ENCODE measurements at places on chromosomes 7 and 10.

DNA sequence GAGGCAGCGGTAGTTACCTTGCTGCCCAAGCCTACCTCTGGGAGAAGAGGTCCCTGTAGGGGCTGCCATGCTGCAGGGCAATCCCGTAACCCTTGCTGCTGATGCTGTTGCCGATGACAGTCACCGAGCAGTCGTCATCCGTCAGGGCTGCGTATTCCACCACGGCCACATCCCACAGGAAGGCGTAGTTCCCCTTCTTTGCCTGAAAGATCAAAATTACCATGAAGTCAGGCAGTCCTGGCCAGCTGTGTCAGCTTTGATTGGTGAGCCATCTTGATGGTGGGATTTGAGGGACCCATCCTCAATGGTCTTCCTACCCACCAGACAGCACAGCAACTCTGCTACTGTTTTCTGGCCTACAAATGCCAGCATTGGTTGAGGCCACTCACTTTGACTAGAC is 746.8 kb downstream of the GRID1 start:
- no peak for DNase-seq

DNA sequence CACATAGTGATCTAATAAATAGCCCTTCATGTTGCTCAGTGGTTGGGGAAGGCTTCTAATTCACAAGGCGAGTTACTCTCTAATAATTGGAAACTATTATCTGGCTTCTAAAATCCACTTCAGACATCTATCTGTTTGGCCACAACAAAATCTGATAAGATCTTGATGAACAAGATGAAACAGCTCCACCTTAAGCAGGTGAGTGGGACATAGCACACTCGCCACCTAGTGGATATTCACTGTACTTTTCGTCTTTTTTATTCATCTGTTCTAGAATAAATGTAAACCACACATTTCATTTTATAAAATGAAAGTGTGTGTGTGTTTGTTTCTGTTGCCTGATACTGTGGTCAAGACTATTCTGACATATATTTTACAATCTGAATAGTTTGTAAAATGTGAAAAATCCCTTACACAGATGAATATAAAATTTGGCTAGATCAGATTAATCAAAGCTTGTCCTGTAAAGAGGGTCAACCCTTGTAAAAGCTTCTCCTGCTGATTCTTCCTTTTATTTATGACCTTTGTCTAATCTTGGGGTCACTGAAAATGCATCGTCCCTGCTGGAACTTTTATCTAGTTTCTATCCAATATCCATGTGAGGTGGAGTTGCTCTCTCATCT is 26.5 kb upstream of the CNTNAP2 start:
- DNase-seq, result peak; percentile 10

DNA sequence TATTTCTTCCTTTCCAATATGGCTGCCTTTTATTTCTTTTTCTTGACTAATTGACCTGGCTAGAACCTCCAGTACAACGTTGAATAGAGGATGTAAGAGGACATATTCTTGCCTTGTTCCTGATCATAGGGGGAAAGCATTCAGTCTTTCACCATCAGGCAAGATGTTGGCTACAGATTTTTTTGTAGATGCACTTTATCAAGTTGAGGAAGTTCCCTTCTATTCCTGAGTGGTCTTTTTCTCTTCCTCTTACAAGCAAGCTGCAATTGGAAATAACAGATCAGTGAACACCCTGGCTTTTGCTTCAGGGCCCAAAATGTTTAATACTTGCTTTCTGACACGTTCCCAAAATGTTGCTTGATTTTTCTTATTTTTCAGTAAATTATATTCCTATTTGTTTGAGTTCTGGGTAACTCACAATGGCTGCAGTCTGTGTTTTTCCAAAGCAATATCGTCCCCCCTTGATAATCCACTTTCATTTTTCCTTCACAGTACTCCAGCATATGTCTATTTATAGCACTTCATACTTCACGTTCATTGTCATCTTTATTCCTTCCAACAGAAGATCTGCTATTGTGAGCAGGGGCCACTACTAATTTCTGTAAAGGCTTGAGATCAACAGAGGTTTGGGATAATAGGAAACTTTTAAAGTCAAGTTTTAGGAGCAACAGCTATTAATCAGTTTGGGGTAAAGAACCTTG is 11.7 kb downstream of the CPEB3 start:
- DNase-seq, result no peak

GRCh38 chr7:23334482-23335056 is 35.4 kb downstream of the MALSU1 start:
- DNase-seq, result peak; percentile 88

GRCh38 chr10:71344154-71344925 is 25.3 kb downstream of the SLC29A3 start:
- no peak for DNase-seq

GRCh38 chr7:5709347-5709950 is 72.0 kb downstream of the RNF216 start:
- no peak for DNase-seq

DNA sequence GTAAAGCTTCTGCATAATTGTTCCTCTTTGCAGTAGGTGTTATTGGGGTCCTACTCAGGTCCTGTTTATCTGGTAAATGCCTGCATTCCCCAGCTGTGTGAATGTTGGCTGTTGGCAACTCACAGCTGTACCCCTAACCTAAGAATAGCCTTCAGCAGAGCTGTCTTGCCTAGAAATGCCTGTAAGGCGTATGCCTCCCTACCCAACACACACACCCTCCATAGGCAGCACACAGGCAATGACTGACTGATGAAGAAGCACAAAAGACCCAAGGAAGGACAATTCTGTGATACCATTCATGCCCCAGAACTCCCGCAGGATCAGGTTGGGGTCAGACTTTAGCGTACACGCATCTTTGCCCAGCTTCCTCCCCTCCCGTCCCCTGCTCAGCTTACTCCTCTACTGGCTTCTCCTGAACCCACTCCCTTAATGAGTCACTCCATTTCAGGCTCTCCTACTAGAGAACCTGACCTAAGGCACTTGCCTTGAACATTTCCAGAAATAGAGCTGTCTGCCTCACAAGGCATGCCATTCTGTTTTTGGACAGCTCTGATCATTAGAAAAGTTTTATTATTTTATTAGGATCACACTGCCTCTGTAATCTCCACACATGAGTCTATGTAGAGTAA is 99.2 kb upstream of the PIK3CG start:
- no peak for DNase-seq

GRCh38 chr7:69885431-69885830 is 287.2 kb downstream of the AUTS2 start:
- DNase-seq, result no peak

- peak; percentile 48 for DNase-seq
Measured at GRCh38 chr10:71234970-71235685, 22.8 kb downstream of the UNC5B start.

GRCh38 chr7:51308265-51308664 is 8.3 kb downstream of the COBL start:
- DNase-seq, result no peak

DNA sequence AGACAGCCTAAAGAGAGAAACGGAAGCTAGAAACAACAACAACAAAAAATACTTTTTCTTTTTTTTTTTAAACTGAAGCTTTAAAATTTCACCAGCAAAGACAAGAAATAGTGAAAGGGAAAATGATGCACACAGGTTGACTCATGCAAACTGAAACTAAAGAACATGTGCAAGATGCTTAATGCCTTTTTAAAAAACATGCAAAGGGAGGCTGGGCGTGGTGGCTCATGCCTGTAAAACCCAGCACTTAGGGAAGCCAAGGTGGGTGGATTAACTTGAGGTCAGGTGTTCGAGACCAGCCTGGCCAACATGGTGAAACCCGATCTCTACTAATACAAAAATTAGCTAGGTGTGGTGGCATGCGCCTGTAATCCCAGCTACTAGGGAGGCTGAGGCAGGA is 15.1 kb upstream of the CUBN start:
- DNase-seq, result no peak

- DNase-seq, result no peak
Measured at GRCh38 chr7:2158331-2159175, 74.2 kb downstream of the MAD1L1 start.

- DNase-seq, result no peak
Measured at GRCh38 chr10:101894742-101895141, 51.1 kb upstream of the KCNIP2 start.

GRCh38 chr10:3698312-3698711 is 86.7 kb downstream of the KLF6 start:
- no peak for DNase-seq

GRCh38 chr7:424961-425793 is 94.5 kb downstream of the PDGFA start:
- no peak for DNase-seq

DNA sequence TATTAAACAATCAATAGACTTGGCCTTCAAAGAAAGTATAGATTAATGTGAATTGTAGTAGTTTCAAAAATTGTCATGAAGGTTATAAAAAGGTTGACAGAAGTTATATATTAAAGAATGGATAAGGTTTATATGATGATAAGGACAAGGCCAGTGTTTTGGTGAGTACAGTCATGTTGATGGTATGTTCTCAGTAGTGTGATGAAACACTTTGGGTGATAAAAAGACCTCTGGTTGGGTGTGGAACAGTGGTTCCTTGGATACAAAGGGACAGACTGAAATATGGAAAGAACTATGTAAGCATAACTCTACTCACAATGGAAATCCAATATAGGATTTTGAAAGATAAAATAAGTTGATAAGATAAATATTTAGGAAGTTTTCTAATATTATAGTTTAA is 866.3 kb downstream of the ANKRD7 start:
- no peak for DNase-seq

- DNase-seq, result no peak
Measured at GRCh38 chr10:1195828-1196227, 139.6 kb downstream of the WDR37 start.

DNA sequence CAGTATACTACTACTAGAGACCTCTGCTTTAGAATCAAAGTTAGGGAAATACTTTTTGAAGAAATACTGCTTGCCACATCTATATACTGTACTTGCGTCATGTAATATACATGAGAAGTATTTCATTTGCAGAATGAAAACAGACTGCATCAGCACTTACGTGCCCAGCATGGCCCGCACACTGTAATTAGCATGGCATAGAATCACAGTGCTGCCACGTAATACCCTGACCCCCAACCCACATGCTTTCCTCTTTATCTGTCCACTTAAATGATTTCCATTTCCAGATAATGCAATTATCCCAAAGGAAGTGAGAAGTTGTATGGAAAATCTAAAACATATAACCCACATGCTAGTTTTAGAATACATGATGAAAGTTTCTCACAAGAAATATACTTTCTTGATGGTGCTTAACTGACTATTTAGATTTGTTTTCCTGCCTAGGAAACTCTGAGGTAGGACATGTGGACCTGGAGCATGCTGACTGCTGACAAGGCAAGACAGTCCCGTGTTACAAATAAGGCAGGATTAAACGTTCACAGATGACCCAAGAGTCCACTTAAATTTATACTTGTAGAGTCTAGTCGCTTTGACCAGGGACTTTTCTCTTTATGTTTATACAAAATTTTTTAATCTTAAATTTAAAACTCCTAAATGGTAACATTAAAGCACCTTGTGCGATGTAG is 12.6 kb downstream of the USP6NL start:
- DNase-seq, result no peak

DNA sequence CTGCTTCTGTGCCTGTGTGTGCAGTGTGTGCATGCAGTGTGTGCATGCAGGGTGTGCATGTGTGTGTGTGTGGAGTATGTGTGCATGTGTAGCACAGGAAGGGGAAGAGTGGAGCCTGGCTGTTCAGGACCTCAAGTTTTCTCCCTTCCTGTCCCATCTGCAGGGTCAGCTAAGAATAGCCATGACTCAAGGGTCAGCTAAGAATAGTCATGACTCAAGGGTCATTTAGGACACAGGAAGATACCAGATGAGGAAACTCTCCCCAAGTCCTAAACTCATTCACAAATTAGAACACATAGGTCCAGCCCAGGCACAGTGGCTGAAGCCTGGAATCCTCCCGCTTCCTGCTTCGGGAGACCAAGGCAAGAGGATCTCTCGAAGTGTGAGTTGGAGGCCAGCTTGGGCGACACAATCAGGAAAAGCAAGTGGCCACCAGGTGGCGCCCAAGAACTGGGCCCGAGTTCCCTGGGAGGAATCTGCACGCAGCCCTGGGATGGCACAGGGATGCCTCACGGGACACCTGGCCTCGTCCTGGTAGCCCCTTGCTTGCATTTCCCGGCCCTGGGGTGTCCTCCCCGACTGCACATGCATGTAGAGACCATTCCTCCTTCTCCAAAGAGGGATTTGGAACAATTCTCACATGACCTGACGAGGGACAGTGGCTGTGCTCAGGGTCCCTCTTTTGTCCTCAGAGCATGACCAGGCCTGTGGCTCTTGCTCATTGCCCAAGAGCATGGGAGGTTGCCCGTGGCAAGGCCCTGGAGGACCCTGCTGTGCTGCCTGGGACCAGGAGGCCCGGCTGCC is 21.4 kb upstream of the VOPP1 start:
- no peak for DNase-seq

GRCh38 chr10:8144496-8144895 is 90.0 kb downstream of the GATA3 start:
- no peak for DNase-seq

- DNase-seq, result no peak
Measured at GRCh38 chr7:163971-164881, 28.1 kb upstream of the FAM20C start.

DNA sequence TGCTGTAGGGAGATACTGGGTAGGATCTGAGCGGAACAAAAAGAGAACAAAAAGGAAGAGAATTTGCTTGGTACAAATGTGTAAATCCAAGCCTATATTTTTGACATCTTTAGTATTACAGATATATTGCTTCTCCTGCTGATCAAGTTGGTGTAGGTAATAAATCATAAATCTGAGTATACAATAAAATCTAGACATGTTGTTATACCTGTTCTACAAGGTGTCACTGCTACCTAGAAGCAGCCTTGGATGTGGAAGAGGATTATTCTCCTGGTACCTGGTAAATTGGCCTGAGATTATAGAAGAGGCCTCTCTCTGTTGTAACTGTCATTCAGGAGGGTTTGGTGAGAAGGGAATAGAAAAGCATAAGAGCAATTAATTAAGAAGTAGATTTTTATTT is 89.9 kb upstream of the LSM8 start:
- no peak for DNase-seq

DNA sequence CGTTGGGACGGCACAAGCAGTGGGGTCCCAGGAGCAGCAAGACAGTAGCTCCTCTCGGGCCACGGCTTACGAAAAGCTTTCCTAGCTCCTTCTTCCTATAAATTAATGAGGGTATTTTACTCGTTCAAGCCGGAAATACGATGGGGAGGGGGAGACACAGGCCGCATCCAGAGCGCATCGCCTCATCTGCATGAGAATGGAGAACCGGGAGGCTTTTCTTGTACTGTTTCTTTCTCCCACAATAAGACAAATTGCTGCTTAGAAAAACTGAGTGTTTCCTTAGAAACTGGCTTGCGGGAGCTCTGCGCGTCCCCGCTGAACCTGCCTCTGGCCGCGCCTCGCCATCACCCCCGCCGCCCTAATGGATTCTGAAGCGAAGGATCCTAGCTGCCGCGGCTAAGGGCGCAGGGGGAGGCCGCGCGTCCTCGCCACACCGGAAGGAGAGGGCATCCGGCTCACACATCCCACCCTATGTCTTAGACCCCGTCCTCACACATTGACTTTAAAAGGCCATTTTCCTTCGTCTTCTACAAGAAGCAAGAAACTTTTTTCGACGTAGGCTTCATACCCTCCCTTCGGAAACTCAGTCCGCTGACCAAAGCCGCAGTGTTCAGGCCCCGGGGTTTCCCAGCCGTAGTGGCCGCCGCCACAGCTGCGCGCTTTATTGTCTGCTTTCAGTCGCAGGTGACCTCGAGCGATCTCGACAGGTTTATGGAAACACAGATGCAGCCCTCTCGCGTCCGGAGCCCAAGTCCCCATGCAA is 8.8 kb downstream of the NXPH1 start:
- DNase-seq, result no peak

- no peak for DNase-seq
Measured at GRCh38 chr7:150503581-150503980, 11.1 kb upstream of the GIMAP7 start.

- peak; percentile 28 for DNase-seq
Measured at GRCh38 chr7:74027683-74028320, at the start of gene ELN. TSS of gene ELN (plus strand) at chr7:74028173. CDS start at chr7:74028188, 15 bp downstream.

Measured in stromal cell of bone marrow (primary cell).